ENCODE measurements at places on chromosomes 5 and 9.

DNA sequence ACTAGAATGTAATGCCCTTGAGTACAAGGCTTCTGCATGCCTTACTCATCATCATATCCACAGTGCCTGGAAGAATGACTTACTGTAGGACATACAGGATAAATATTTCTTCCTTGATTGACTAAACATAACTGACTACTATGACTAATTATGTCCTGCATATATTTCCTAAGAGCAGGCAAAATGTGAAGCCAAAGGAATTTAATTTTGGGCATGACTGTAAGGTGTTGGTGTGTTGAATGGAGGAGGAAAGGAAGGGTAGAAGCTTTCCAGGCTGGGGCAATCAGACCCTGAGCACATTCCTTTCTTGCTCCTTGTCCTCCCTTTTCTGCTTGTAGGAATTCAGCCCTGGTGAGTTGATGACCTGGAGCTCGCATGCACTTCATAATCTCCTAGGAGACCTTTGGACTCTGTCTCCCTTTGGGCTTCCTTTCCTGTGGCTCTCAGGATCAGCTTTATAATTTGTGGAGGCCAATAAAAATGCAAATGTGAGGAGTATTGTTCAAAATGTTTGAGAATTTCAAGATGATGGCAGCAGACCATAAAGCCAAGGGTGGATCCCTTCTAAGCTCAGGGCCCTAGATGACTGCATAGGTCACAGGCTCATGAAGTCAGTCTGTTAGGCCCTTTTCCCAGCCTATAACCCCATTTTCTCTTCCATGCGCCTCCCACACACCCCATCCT lies 174.0 kb downstream of the HMHB1 start:
- no peak for DNase-seq

GRCh38 chr5:132370181-132370970 lies 866 bp downstream of the SLC22A5 start:
- no peak for DNase-seq

DNA sequence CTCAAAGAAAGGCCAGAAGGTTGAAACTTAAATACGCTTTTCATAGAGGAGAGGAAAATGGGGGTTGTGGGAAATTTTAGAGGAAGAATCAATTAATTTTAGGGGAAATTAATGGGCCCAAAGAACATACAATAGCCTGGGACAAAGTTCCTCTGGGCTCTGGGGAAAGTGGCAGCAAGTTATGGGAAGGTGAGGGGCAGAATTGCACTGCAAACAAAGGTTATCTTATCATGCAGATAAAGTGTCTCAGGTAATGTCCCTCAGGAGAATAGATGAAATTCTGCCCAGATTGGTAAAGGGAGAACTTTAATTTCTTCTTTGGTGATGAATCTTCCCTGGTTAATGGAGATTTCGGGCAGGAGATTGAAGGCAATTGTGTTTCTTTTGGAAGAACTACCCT lies 326.1 kb upstream of the SLC24A2 start:
- no peak for DNase-seq

DNA sequence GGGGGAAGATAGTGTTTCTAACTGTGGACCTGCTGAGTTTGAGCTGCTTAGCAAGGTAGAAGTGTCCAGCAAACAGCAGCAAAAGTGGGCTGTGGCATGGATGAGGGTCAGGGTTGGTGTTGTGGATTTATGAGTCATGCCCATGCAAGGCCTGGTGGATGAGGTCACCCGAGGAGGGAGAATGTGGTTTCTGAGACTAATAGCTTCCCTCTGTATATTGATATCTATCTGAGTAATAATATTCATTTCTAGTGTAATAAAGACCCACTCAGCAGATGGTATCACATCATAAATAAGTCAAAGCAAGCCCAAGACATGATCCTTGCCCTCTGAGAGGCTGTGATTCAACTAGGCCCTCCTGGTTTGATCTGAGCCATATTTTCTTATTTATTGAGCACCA lies 597.8 kb upstream of the CLINT1 start:
- no peak for DNase-seq

GRCh38 chr9:92392690-92393089 lies 11.7 kb downstream of the OGN start:
- no peak for DNase-seq

GRCh38 chr5:159405611-159406031 lies 75.3 kb upstream of the IL12B start:
- DNase-seq, result no peak

- DNase-seq, result no peak
Measured at GRCh38 chr5:72134226-72134899, 27.1 kb downstream of the MAP1B start.

GRCh38 chr5:120314191-120314590 lies 149.9 kb upstream of the PRR16 start:
- no peak for DNase-seq

GRCh38 chr5:446066-446882 lies 3.3 kb downstream of the EXOC3 start:
- no peak for DNase-seq

DNA sequence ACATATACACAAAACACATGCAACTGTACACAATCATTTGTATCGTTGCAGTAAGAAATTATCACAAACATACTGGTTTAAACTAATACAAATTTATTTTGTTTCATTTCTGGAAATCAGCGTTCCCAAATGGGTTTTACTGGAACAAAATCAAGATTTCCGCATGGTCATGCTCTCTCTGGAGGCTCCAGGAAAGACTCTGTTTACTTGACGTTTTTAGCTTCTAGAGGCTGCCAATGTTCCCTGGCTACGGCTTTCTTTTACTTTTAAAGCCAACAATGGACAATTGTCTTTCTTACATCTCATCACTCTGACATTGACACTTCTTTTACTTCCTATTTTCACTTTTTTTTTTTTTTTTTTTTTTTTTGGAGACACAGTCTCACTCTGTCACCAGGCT lies 793.1 kb downstream of the CDH9 start:
- no peak for DNase-seq

- no peak for DNase-seq
Measured at GRCh38 chr5:180373454-180373853, 20.3 kb upstream of the GFPT2 start.

DNA sequence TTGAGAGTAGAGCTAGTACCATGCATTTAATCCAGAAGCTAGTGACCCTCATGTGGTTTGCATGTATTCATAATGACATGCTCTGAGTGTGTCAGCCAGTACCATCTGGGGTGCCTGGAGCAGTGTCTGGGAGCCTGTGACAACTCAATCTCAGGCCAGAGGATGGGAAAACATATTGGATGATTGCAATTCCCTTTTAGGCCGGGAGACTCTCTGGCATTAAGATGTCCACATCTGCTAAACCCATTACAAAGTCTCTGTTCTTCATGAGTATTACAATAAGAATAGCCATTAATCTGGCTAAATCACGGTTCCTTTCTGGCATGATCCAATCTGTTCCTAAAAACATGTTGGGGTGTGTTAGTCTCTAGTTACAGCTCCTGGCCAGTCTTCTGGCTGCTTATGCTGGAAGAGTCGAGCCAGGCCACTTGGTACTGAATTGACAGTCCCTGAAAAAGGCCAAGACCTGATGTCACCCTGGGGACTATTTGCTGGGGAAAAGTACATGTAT lies 475.7 kb downstream of the ENC1 start:
- DNase-seq, result no peak

- no peak for DNase-seq
Measured at GRCh38 chr5:163562071-163562470, 56.7 kb downstream of the MAT2B start.

- no peak for DNase-seq
Measured at GRCh38 chr5:501831-502184, 22.4 kb downstream of the SLC9A3 start.

DNA sequence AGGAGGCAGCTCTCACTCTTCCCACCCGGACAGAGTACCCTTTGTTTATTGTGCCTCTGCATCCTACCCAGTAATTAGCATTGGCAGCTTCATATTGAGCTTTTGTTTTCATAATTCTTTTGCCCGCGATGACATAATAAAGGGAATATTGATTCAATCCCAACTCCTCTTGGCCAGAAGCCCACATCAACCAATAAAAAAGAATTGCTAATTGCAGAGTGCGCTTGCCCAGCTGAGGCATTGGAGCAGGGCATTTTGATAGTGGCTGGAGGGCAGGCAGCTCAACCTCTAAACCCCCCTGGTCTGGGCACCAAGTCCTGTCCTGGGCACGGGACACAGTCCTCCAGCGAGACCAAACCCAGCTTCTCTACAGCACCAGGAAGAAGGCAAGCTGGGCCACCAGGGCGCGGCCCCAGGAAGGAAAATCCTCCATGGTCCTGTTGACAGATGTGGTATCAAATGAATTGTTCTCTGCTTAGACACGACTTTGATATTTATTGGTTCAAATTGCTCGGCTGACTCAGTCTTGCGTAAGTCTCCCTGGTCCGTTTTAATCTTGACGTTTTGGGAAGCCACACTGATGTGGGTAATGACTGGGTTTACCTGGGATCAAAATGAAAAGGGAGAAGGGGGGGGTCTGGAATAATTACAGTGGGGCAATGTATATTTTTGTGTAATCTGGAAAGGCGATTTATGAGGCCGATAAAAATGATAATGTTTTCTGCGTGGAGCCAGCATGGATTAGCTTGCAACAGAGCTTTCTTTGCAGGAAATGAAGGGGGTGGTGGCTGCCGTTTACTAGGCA lies 220.7 kb upstream of the MSX2 start:
- DNase-seq, result no peak

- DNase-seq, result no peak
Measured at GRCh38 chr9:4065054-4065453, 234.8 kb downstream of the GLIS3 start.

DNA sequence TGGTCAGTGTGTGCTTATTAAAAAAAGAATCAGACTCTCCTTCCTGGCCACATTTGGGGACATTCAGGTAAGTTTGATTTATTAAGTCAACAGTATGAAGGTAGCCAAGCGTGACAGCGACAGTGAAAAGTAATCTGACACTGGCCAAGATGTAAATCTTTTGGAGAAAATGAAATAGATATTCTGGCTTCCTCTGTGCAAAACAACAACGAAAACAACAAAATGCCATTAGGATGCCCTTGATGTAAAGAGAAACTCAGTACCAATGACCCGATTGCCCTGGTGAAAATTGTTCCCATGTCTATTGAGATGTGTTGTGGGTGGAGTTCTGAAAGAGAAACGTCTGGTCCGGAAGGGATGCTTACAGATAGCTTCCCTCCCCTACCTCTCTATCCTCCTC lies 267.8 kb downstream of the MAT2B start:
- no peak for DNase-seq

DNA sequence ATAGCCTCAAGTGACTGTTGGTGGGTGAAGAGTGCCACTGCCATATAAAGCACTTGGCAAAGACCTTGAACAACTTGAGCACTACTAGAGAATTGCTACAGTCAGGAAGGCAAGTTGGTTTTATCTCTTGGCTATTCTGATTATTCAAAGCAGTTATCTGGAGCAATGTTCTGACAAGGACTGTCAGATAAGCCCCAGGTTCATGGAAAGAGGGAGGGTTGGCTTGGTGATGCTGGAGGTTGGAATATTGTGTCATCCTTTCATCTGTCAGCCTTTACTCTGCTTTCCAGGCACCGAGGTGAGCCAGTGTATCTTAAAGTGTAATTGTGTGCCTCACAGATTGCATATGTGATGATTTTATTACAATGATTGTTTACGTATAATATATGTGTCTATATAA lies 548.4 kb upstream of the ZNF608 start:
- DNase-seq, result no peak

- no peak for DNase-seq
Measured at GRCh38 chr5:108430931-108431608, 49.2 kb upstream of the FBXL17 start.

DNA sequence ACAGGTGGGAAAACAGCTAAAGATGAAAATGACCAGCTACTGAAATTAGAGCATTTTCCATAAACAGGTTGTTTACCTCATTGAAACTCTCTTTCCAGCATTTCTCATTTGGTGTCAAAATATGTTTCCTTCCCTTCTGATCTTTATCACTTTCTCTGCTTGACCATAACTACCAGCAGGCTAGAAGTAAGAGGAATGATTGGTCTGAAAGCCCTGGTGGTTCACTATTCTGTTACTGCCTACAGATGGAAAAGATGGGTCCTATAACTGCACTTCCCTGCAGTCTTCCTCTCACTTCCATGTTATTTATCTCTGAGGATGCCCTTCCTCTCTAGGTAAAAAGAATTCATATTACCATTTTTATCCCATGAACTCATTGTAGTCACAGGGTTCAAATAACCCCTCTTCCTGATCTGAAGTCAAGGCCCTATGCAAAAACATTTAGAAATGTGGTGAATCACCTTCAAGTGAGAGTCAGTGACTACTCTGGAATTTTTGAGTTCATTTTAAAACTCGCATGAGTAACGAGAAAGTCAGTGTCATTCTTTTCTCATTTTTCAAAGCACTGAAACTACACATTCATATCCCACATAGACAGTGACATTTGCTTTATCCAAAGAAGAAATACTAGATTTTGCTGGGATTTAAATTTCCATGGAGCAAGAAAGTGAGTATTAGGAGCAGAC lies 51.7 kb downstream of the ZNF474 start:
- no peak for DNase-seq

- DNase-seq, result no peak
Measured at GRCh38 chr5:140189977-140190871, 15.2 kb downstream of the CYSTM1 start.

DNA sequence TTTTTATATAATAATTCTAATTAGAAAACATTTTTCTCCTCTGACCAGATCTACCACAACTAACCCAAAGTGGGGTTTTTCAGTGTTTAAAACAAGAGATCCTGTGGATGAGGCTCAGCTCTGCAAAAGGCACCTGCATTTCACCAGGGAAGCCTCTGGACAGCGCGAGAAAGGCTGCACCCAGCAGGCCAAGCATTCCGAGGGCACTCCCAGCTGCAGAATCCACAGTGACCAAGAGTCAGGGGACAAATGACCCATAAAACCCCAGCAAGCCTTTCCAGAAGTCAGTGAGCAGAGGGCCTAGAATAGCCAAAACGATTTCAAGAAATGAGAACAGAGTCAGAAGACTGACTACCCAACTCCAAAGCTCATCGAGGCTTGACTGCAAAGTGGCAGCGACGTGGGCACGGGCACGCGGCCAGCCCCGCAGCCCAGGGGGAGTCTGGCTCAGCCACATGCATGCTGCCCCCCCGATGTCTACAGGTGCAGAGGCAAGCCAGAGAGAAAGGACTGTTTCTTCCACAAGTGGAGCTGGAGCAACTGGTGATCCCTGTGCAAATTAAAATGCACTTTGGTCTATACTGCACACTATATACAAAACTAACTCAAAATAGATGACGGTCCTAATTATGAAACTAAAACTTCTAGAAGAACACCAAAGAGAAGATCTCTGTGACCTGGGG lies 26.2 kb downstream of the TPPP start:
- DNase-seq, result no peak

DNA sequence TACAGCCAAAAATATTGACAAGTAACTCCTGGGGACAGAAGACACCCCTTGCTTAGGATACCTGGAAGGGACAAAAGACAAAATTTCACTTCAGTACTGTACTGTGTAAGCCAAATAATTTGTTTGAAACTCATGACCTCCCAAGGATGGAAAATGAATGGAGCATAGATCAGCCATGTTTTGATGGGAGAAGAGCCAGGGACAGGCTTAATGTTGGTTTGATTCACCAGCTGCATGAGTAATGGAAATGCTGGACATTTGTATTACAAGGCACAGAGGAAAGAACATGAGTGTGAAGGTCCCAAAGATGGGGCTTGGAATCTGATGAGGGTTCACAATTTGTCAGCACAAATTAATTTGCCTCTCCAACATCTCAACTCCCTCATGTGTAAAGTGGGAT lies 122.8 kb downstream of the ENC1 start:
- no peak for DNase-seq

- DNase-seq, result no peak
Measured at GRCh38 chr9:123769719-123770118, 160.2 kb downstream of the DENND1A start.
